ENCODE measurements at places on chromosomes 6 and 20.

DNA sequence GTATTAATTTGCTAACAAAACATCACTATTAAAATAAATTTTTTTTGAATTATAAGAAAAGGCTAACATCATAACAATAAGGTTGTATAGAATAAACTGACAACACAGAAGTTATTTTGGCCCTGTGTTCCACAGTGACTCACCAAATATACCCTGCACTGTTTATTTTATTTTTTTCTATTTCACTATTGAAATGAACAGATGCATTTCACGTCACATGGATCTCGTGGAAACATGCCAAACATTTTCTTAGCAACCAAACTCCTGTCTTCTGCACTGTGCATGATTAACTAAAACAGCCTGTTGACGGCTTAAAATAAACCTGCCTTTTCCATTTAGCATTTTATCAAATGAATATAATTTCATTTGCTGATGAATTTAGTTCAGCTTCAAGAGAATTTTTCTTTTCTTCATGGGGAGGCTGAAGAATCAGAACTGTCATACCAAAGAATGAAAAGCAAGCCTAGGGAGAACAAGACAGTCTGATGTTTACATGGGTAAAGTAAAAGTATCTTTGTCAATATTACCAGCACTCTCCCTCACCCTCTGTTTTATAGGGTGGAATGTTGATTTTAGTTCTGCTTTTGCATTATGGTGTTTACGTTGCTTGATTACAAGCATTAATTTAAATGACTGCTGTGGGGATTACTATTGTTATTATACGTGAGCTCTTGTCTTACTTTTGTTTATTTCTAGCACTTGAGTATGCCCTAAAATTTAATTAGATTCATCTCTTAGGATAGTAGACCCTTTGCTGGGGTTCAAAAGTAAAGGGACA, 115.3 kb downstream of the LCA5 start:
- DNase-seq = no peak

DNA sequence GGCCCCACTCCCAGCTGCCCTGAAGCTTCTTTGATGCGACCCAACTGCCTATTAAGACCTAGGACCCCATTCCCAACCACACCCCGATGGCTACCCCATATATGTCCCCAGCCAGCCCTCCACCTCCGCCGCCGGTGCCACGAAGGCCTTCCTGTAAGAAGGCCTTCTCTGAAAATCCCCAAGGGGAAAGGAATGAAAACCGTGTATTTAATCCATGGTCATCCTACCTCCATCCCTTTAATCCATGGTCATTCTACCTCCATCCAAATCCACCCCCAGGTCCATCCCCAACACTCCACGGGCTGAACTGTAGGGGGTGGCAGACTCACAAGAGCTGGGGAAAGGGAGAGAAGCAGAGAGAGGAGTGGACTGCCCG, 545 bp upstream of the VSX1 start:
- no peak for DNase-seq

DNA sequence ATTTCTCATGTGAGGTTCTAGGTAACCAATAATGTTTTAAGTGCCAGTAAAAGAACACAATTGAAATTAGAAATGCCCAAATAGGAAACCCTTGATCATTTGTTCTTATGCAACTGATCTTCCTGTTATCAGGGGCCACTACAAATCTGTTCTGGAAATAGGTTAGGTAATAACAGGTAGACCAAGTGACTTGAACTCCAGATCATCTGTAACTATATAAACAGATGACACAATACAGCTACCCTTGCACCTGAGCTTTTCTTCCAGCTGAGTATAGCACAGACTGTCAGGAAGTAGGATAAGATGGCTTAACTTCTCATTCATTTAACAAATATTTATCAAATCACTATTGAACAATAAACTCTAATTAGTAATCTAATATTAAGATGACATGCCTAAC, 52.5 kb downstream of the MAN1A1 start:
- no peak for DNase-seq

DNA sequence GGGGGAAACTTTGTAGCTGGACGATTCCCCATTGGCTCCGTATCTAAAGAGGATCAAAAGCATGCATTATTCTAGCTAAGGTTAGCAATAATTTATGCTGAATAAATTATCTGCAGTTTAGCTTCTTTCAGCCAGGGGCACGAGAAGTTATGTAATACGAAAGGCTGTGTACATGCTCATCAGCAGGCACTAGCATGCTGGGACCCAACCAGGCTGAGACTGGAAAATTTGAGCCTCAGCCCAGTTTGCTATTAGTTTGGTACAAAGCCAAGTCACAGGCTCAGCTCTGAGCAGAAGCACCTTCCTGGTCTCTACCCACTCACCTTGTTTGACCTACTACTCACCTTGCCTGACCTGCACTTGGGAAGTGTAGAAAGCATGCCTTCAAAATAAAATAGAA, 328.1 kb upstream of the ARID1B start:
- DNase-seq = no peak

DNA sequence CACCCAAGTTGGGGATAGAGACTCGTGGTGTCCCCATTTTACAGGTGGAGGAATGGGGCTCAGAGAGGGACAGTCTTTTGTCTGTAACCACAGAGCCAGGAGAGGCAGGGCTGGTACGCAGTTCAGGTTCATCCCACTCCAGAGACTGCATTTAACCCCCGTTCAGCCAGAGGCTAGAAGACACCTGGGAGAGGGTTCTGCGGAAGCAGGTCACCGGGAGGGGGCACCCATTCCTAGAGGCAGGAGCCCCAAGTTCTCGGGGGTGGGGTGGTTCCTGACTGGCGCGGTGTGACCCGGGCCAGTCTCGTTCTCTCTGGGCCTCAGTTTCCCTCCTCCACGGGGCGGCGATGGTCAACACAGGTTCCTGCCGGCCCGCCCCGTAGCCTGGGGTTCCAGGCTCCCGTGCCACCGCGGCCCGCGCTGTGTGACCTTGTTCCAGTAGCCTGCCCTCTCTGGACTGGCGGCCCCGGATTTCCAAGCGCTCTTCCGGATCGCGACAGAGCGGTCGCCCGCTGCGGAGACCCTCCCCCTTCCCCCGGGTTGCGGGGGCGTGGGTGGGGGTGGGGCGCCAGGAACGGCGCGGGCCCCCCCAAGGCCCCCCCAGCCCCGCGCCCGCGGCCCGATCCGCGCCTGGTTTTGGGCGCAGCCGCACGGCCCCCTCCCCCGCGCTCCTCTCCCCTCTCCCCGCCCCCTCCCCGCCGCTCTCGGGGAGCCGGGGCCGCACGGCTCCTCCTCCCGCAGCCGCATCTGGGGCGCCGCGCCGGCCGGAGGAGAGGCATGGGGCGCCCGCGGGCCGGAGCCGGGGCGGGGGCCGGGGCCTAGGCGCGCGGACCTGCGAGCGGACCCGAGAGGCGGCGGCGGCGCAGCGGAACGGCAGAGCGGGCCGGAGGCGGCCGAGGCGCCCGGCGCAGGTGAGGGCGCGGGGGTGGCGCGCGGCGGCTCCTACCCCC, at the start of gene DLGAP4:
DLGAP4 (plus strand) TSS at position 738 of the 950 bp plus-strand sequence. CDS start 125,379 bp downstream, outside the sequence.
- no peak for DNase-seq

Measured in NT2/D1 (cell line).